Urothelium cell line (cell line): ENCODE measurements at places on chromosomes 2 and 18.

GRCh38 chr2:195793881-195794280 is 136.9 kb downstream of the SLC39A10 start:
- no peak for DNase-seq

GRCh38 chr2:172999641-173000386 is 75.8 kb upstream of the MAP3K20 start:
- no peak for DNase-seq

- DNase-seq, result peak; percentile 36
These were observed 91.5 kb downstream of the MREG start for GRCh38 chr2:215921895-215922294.

GRCh38 chr2:67159929-67160328 is 237.2 kb upstream of the ETAA1 start:
- no peak for DNase-seq

DNA sequence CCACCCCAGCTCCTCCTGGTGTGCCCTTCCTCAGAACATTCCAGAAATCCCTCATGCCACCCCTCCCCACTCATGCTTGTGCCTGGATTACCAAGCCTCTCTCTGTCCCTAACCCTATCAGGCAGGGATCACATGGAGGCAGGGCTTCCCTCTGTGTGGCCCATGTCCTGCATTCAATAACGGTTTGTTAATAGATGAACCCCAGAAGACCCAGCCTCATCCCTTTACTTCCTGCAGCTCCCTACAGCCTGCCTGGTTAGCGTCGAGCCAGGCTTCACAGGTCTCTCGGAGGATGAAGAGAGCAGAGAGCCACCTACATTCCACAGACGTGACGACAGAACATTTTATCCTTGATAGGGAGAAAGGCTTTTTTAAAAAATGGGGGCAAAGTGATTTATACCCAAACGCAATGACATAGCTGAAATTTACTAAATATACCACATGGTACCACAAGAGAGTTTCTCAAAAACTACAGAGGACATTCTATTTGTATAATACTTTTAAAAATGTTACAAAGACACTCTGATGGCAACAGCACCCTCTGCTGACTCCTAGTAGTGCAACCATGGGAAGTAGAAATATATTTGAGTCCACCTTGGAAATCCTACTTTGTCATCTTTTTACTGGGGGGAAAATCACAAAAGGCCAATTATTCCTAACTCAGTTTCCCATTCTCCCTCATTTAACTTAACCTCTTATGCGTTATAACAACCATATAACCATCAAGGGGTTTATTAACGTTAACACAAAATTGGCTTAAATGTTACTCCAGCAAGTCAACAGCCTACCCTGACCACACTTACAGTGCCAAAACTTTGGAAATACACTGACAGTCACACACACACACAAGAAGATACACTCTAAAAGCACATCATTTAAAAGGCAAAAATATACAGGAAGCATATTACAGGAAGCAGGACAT is 30.7 kb downstream of the FBXO15 start:
- DNase-seq, result no peak

DNA sequence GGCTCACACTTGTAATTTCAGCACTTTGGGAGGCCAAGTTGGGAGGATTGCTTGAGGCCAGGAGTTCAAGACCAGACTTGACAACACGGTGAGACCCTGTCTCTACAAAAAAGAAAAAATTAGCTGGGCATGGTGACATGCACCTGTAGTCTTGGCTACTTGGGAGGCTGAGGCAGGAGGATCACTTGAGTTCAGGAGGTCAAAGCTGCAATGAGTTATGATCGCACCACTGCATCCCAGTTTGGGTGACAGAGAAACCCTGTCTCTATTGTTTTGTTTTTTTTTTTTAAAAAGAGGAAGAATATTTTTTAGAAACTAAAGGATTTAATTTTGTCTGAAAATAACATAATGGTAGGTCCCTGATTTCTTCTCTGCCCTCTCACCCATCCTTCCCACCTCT is 79.4 kb upstream of the TMEM200C start:
- DNase-seq, result no peak
